ENCODE measurements at places on chromosomes 5 and 9.

DNA sequence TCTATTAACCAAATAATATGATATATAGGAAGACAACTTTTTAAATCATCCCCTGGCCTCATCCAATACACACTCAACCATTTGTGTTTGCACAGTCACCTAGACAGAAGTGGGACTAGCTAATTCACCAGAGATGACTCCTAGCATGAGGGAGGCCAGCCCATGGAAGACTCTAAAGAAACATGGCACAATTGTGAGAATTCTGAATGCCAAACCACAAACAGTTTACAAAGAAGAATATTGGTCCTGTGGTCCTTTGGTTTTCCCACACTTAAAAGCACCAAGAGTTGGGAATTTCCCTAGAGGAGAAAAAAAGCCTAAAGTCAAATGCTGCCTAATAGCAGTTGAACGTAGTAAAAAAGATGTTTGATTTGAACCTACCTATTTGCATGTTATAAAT, 609.9 kb downstream of the ACTL7B start:
- DNase-seq: no peak

GRCh38 chr9:104836235-104836634, 72.3 kb downstream of the NIPSNAP3B start:
- no peak for DNase-seq

DNA sequence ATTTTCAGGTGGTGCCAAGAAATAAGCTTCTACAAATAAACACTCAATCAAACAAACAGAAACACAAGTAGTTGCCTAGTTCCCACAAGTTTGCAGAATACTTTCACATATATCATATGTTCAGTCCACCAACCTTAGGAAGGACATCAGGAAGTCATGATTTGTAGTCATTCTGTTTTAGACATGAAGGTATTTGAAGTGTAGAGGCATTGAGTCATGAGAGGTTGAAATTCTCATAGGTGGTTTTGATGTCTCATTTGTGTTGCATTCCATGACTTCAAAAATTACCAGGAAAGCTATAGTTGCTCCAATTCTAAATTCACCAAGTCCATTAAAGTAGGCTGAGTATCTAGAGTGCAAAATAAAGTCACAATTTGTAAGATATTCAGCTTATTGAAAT, 159.0 kb downstream of the KCTD16 start:
- DNase-seq: no peak

GRCh38 chr5:6905423-6905822, 192.2 kb downstream of the TENT4A start:
- DNase-seq: no peak

- no peak for DNase-seq
Measured at GRCh38 chr9:87068177-87068840, 121.0 kb upstream of the GAS1 start.

GRCh38 chr9:122228191-122228567, 578 bp downstream of the LHX6 start:
- no peak for DNase-seq

GRCh38 chr5:5780253-5780652, 357.8 kb downstream of the ICE1 start:
- DNase-seq: no peak

- no peak for DNase-seq
Measured at GRCh38 chr5:1093361-1093760, 18.5 kb downstream of the SLC12A7 start.

DNA sequence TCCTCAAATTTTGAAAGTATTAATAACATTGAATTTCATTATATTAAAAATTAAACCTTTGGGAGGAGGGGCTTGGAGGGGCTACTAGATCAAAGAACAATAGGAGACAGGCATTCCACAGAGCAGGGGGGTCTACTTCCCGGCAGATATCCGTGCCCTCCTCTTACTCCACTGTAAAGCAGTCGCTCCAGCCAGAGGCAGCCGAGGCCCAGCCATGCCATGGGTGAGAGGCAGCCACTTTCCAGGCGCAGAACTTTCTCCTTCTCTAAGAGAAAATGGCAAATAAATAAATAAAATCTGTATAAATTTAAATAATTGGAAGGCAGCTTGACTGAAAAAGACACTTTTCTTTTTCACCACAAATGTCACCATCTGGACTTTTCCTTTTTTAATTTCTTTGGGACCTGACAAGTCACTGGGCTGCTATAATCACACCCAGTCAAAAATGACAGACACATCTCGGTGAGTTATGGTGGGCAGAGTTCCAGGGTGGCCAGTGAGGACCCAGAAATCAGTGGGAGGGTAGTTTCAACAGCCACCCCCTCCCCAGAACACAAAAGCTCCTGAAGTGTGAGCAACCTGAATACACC, 302.2 kb upstream of the SMARCA2 start:
- no peak for DNase-seq

GRCh38 chr5:37971483-37972024, 131.7 kb upstream of the GDNF start:
- no peak for DNase-seq

DNA sequence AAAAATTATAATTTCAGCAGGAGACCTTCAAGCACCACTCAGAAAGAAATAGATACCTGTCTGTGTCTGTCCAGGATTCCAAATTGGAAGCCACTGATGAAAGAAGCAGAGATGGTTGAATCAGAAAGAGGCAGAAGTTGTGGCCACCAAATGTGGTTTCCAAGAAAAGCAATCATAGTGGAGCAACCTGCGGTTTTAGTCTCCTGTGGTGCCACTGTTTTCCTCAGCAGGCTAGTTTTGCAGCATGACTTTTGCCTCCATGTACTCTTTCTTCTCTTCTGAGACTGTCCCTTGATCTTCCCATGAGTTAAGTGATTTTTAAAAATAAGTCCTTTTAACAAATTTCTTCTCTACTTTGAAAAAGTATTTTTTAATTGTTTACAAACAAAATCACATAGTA, 535.8 kb downstream of the CYLC2 start:
- DNase-seq: no peak
